DND-41 (cell line): ENCODE measurements at places on chromosomes 5 and 9.

GRCh38 chr5:124160265-124160664 lies 586.2 kb downstream of the ZNF608 start:
- DNase-seq: no peak

- no peak for DNase-seq
These were observed 227.0 kb downstream of the FSTL4 start for GRCh38 chr5:133385346-133385745.

- DNase-seq: no peak
These were observed 7.0 kb downstream of the RCL1 start for GRCh38 chr9:4799775-4800174.

- DNase-seq: no peak
These were observed 1.6 kb downstream of the DCAF12 start for GRCh38 chr9:34124926-34125325.
